ENCODE measurements at places on chromosomes 7 and 10.

- DNase-seq: no peak
Measured at GRCh38 chr7:45189151-45189970, 31.8 kb downstream of the RAMP3 start.

DNA sequence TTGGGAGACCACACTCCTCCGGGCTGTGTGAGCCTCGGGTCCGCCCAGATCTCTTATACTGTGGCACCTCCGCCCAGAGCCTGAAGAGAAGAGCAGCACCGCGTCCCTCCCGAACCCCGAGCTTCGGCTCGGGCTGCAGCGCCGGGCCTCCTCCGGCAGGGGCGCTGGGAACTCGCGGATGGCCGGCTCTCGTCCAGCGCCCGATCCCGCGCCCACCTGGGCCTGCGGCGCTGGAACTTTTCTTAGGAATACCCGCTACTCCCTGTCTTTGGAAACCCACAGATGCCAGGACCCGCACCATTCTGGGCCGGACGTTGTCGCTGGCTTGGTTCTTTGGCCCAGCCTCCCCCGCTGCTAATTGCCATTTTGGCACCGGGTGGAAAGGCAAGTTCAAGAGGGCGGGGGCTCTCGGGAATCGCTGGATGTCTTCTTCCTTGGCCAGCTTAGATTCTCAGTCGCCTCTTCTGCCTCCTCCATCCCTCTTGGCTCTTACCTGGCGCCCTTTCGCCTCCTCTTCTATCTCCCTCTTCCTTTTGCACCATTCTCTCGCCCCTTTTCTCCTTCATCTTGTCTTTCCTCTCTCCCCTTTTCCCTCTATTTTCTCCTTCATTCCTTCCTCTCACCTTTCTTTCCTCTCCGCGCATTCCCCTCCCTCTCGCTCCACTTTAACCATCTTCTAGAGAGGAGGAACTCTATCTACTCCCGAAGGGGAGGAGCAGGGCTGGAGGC is 2.1 kb upstream of the SORCS3 start:
- no peak for DNase-seq

- DNase-seq: peak; percentile 42
Measured at GRCh38 chr10:76984559-76985443, 652.8 kb downstream of the KCNMA1 start.

DNA sequence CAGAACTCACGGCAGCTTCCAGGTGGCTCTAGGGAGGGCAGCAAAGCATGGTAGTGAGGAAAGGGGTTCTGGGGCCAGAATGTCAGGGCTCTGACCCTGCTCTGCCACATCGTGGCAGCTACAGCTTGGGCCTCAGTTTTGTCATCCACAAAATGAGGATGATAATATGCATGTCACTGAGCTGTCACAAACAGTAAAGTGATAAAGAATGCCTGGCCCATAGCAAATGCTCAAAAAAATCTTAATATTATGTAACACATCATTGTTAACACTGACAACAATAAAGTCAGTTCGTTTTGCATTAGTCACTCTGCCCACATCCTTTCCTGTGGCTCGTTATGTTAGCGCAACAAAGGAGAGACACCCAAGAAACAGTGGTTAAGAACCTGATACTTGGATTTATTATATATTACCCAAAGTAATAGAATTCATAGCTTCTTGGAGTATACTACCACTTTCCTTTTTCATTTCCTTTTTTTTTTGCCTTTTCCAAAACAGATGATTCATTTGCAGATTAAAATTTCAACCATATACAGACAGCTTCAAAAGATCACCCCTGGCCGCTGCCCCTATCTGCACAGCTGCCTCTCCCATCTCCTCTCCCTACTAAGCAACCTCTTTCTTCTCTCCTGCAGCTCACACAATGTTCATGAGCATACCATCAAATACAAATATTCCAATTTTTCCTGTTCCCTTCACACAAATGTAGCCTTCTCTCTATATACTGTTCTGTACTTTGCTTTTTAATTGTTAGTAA is 45.5 kb upstream of the DDC start:
- DNase-seq: no peak

GRCh38 chr10:11776080-11776479 is 33.9 kb downstream of the ECHDC3 start:
- no peak for DNase-seq

DNA sequence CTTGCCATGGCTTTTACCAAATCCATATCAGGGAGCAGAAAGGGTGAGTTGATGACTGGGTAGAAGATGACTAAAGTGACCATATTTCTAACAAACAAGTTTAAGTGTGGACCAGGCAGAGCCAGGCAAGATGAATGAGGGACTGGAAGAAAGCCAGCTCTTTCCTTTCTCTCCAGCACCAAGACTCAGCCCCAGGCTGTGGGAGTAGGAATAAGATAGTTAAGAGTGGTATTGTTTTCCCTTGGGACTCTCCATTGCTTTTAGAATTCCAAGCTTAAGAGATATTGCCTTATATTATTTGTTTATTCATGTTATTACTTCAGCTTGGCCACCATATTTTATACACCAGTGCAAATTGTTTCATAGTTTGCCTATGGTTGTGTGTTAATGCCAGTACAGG is 28.8 kb upstream of the TSPAN33 start:
- no peak for DNase-seq

DNA sequence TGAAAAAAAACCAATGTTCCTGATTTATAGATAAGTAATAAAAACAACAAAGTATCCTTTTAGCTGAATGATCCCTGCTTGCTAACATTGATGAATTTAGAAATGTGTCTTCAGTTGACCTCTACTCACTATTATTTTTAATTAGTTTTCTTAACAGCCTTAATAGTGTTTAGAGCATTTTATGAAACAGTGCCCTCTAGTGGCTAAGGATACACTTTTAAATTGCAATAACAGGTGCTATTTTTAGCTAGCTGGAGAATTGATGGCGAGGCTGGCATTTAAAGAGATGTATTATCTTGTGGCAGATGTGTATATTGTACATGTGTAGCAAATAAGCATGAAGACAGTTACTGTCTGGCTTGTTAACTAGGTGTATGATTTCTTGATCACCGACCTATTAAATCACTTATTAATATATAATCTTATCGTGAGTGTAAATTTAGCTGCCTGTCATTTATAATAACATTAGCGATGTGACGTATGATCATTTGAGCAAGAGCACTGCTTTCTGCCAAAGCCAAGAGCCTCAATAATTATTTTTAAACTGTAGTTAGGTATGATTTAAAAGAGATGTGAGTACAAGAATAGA is 451.9 kb downstream of the DPP6 start:
- peak; percentile 36 for DNase-seq

- DNase-seq: no peak
Measured at GRCh38 chr10:26254616-26255015, 38.0 kb downstream of the GAD2 start.

DNA sequence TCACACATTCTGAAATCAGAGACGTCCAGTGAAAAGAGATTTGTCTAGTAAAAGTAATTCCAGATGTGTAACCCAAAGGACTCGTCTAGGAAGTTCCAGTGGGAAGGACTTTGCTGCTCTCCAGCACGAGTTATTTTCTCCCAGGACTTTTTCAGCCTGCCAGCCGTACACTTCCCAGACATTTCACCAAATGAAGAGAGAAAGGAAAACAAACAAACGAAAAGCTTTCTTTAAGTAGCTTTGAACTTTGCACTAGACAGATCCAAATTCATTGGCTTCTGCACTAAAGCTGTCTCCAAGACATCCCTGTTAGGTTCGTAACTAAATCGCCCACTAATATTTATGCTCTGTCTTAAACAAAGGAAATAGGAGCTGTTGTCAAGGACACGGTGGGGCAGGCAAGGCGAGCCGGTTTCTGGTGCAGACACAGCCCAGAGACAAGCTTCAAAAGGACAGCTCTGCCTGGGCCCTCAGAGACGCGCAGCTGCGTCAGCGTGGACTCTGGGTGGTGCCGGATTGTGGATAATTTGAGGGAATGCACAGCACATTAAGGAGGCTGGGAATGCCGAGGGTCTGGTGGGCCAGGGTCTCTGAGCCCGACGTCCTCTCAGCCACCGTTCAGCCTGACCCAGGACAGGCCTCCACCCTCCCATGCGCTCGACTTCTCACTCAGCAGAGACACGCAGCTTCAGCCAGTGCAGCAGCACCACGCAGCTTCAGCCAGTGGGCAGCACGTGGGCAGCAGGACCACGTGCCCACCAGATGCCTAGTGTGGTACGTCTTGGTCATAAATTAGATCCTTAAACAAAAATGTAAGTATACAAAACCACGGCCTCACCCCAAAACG is 64.1 kb upstream of the INSIG1 start:
- DNase-seq: no peak

- DNase-seq: no peak
Measured at GRCh38 chr7:128928159-128928813, 9.4 kb upstream of the IRF5 start.

GRCh38 chr7:111953611-111954010 is 252.6 kb downstream of the DOCK4 start:
- DNase-seq: peak; percentile 34

DNA sequence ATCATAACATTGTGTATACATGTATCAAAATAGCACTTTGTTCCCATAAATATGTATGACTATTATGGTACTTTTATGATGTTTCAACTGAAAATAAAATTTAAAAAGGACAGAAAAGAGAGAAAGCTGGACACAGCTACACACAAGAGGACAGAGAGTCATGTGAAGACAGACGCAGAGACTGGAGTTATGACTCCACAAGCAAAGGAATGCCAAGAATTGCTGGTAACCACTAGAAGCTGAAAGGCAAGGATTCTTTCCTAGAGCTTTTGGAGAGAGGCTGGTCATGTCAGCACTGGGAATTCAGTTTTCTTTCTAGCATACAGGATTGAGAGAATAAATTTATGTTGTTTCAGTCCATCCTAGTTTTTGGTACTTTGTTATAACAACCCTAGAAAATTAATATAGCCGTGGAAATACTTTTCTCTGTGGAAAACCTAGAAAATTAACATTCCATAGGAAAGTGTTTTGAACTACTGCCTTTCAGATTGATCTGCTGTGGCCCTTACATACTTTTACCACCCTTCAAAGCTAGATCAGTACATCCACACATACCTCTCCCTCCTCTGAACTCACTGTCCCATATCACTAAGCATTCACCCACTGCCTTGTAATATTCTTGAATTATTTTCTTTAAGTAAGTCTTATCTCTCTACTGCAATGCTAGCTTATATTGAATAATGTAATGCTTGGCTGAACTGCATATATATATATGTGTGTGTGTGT is 575.3 kb downstream of the IPMK start:
- DNase-seq: no peak

- no peak for DNase-seq
Measured at GRCh38 chr10:93673791-93674190, 28.6 kb downstream of the FRA10AC1 start.
